CD8-positive, alpha-beta memory T cell (primary cell): ENCODE measurements at places on chromosomes 12 and 14. TPM values are rescaled to one million over a fixed set of nuclear protein-coding genes. Genes with fewer than 3 reads are reported as not detected.

GRCh38 chr14:50778721-50779483, 52.1 kb downstream of the NIN start:
- H3K27ac ChIP-seq, result no peak overlapping the region
- no peaks in the 10 kb centered on the region for H3K27me3 ChIP-seq
- no peak for DNase-seq
- H3K36me3 ChIP-seq, result peaks cover 10% of the 10 kb centered on the region
- no peak overlapping the region for H3K4me3 ChIP-seq

DNA sequence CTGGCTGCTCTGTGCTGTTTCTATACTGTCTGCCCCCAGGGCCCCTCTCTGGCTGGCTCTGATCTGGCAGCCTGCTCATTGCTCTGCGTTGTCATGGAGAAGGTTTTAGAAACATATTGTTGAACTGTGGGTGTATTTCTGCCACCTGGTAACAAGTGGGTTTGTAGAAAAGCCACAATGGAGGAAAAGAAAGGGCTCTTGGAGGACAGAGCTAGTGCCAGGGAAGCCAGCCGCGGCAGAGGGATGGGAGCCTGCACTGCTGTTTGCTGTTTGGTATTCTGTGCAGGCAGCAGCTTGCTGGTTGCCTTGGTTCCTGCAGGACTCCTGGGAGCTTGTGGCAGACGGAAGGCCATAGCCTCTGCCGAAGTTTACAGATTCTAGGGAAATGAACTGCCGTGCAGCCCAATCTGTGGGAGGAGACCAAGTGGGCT, 15.1 kb downstream of the CCDC177 start:
- no peaks in the 10 kb centered on the region for H3K36me3 ChIP-seq
- no peak overlapping the region for H3K4me3 ChIP-seq
- DNase-seq, result no peak
- H3K4me1 ChIP-seq, result no peaks in the 10 kb centered on the region
- H3K27me3 ChIP-seq, result peaks cover 4% of the 10 kb centered on the region
- H3K27ac ChIP-seq, result no peak overlapping the region

The NOVA1 gene
- not detected for total RNA-seq

DNA sequence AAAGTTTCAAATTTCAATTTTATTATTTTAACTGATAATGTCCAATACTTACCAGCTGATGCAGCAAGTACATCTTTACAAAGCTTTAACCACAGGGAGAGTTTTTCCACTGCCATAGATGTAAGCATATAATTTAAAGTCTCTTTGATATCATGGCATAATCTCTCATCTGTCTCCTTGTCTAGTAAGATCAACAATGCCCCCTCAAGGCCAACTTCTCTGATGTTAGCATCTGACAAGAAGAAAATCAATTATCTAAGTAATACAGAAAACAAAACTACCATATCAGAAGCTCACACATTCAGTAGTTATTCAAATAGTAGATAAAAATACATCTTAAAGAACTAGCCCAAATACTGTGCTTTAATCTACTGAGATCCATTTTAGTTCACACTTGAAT, 94.2 kb downstream of the HEATR5A start:
- no peaks in the 10 kb centered on the region for H3K27me3 ChIP-seq
- H3K27ac ChIP-seq, result no peak overlapping the region
- H3K36me3 ChIP-seq, result no peaks in the 10 kb centered on the region
- no peak overlapping the region for H3K4me3 ChIP-seq
- DNase-seq, result no peak

The C12orf60 gene
- 3.1 TPM for total RNA-seq

The LRCOL1 gene
- total RNA-seq, result not detected

- no peaks in the 10 kb centered on the region for H3K4me1 ChIP-seq
- DNase-seq, result no peak
- no peak overlapping the region for H3K4me3 ChIP-seq
Observed at GRCh38 chr12:19242581-19242980, 113.0 kb downstream of the PLEKHA5 start.

DNA sequence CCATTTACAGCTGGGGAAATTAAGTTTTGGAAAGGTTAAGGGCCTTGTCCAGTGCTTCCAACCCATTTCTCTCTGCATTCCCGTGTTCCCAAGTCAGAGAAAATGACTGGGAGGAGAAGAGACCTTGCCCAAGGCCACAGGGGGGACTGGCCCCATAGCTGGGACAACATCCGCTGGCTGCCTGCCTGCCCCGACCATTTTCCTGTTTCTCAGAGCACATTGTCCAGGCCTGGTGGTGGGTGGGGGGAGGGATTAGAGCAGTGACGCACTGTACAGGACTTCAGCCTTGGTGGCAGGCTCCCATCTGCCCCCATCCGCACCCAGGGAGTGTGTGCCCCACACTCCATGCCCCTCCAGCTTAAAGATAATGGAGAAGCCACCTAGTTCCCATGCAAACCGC, 27.7 kb downstream of the DIO3 start:
- no peak overlapping the region for H3K27ac ChIP-seq
- H3K4me3 ChIP-seq, result no peak overlapping the region
- no peak for DNase-seq

The GALNT4 gene
- 6.5 TPM for total RNA-seq

The NPFF gene
- total RNA-seq, result not detected

- H3K4me1 ChIP-seq, result no peaks in the 10 kb centered on the region
- H3K36me3 ChIP-seq, result no peaks in the 10 kb centered on the region
- no peak for DNase-seq
- no peak overlapping the region for H3K27ac ChIP-seq
- H3K4me3 ChIP-seq, result no peak overlapping the region
Observed at GRCh38 chr12:129701631-129702101, 202.2 kb downstream of the TMEM132D start.

DNA sequence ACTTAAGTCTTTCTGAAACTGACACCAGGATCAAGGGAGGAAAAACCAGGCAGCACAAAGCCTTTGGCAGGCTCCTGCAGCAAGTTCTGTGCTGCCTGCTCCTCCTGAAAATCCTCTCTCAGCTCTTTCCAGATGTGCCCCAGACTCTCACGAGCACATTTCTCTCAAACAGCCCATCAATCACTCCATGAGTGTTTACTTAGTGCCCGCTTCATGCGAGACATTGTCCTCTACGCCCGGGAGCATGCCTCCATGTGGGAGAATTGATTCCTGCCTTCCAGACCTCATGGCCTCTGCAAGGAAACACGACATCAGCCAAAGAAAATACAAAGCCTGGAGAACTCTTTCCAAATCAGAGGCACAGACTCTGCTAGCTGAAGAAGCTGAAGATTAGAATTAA, 46.5 kb upstream of the TSPAN11 start:
- H3K4me1 ChIP-seq, result no peaks in the 10 kb centered on the region
- H3K4me3 ChIP-seq, result no peak overlapping the region
- H3K27ac ChIP-seq, result no peak overlapping the region
- H3K27me3 ChIP-seq, result no peaks in the 10 kb centered on the region
- DNase-seq, result no peak
- no peaks in the 10 kb centered on the region for H3K36me3 ChIP-seq

The EIF2S3B gene
- 2.2 TPM for total RNA-seq

GRCh38 chr12:130556486-130557055, 159.5 kb downstream of the RIMBP2 start:
- no peaks in the 10 kb centered on the region for H3K27me3 ChIP-seq
- no peaks in the 10 kb centered on the region for H3K36me3 ChIP-seq

The CLEC14A gene
- not detected for total RNA-seq

DNA sequence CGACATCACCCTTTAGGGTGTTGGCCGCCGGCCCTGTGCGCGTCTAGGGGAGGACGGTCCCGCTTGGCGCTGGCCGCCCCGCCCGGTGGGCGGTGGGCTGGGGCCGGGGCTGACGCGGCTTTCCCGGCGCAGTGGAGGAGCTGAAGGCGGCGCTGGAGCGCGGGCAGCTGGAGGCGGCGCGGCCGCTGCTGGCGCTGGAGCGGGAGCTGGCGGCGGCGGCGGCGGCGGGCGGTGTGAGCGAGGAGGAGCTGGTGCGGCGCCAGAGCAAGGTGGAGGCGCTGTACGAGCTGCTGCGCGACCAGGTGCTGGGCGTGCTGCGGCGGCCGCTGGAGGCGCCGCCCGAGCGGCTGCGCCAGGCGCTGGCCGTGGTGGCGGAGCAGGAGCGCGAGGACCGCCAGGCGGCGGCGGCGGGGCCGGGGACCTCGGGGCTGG, 3.6 kb downstream of the TNFAIP2 start:
- H3K36me3 ChIP-seq, result no peaks in the 10 kb centered on the region
- peaks cover 4% of the 10 kb centered on the region for H3K27me3 ChIP-seq
- no peak for DNase-seq

The ACSM4 gene
- total RNA-seq, result not detected

The CHGA gene
- not detected for total RNA-seq

The RPGRIP1 gene
- total RNA-seq, result not detected

GRCh38 chr12:12909995-12910420, 18.6 kb downstream of the GPRC5A start:
- H3K36me3 ChIP-seq, result no peaks in the 10 kb centered on the region
- peaks cover 19% of the 10 kb centered on the region for H3K4me1 ChIP-seq
- DNase-seq, result no peak
- no peak overlapping the region for H3K27ac ChIP-seq
- H3K27me3 ChIP-seq, result no peaks in the 10 kb centered on the region

DNA sequence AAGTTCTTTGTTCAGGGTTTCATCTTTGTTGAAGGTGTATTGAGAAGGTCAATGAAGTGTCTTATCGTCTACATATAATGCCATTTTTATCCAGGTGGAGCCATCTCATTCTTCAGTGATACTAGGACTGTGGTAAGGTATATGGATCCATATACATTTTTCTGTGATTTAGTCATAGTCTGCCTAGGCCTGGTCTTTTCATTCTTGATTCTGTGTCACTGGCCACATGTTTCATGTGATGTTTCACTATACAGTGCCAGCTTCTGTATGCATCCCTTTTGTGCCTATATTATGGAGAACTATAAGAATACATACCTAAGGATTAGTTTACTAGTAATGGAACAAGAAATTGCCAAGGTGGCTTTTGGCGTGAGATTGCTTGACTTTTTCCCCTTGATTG, 40.5 kb downstream of the VEZT start:
- H3K27ac ChIP-seq, result no peak overlapping the region
- no peak overlapping the region for H3K4me3 ChIP-seq
- DNase-seq, result no peak
- no peaks in the 10 kb centered on the region for H3K27me3 ChIP-seq

The BLOC1S1 gene
- total RNA-seq, result 110 TPM

DNA sequence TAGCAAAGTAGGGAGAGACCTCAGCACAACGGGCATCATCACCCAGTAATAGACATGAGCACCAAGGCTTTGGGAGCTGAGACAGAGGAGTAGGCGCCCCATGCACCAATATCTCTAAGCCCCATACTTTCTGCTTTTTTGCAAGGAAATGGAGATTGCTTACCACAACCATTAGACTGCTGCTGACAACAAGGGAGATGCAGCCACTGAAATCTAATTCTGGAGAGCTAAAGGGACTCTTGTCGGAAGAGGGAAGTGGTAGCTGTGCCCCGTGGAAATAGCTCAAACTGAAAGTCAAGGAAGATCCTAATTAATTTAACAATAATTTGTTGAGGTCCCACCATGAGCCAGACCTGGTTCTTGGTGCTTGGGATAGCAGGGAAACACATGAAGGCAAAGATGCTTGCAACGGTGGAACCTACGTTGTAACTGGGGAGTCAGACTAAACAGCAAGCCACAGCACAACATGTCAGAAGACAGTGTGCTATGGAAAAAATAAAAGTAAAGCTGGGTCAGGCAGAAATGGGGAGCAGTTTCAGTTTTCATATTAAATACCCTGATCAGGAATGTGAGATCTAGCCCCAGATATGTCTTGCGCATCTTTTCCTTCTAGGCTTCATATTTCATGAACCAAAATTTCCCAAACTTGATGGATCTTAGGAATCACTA, 1131.0 kb downstream of the BCL11B start:
- DNase-seq, result no peak
- no peaks in the 10 kb centered on the region for H3K36me3 ChIP-seq
- H3K4me1 ChIP-seq, result peaks cover 83% of the 10 kb centered on the region
- peak overlapping the region; percentile 47 for H3K4me3 ChIP-seq

The SCN8A gene
- total RNA-seq, result 0.66 TPM

The SRGAP1 gene
- total RNA-seq, result 0.64 TPM

DNA sequence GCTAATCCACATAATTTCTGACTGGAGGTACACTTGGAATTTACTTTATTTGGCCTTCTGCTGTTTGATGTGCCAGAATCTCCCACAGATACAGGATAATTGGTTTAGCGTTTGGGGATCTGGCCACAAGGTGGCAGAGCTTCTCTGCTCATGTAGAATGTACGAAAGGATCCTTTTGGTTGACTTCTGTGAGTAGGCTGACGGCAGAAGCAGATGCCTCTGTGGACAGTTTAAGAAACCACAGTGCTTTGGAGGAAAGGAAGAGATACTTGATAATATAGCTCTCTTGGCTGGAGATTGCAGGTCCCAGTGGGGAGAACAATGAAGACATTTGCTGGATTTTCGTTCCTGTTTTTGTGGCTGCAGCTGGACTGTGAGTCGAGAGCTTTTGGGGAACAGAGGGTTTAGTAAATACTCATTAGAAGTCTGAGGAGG, 75.3 kb upstream of the OR4E1 start:
- no peaks in the 10 kb centered on the region for H3K4me1 ChIP-seq
- peak; percentile 64 for DNase-seq
- H3K36me3 ChIP-seq, result no peaks in the 10 kb centered on the region
- peak overlapping the region; percentile 31 for H3K4me3 ChIP-seq
- H3K27ac ChIP-seq, result no peak overlapping the region

The KRT72 gene
- not detected for total RNA-seq

- no peaks in the 10 kb centered on the region for H3K4me1 ChIP-seq
- no peak overlapping the region for H3K4me3 ChIP-seq
- no peaks in the 10 kb centered on the region for H3K36me3 ChIP-seq
- H3K27ac ChIP-seq, result no peak overlapping the region
Observed at GRCh38 chr14:41299924-41300323, 306.8 kb upstream of the LRFN5 start.

DNA sequence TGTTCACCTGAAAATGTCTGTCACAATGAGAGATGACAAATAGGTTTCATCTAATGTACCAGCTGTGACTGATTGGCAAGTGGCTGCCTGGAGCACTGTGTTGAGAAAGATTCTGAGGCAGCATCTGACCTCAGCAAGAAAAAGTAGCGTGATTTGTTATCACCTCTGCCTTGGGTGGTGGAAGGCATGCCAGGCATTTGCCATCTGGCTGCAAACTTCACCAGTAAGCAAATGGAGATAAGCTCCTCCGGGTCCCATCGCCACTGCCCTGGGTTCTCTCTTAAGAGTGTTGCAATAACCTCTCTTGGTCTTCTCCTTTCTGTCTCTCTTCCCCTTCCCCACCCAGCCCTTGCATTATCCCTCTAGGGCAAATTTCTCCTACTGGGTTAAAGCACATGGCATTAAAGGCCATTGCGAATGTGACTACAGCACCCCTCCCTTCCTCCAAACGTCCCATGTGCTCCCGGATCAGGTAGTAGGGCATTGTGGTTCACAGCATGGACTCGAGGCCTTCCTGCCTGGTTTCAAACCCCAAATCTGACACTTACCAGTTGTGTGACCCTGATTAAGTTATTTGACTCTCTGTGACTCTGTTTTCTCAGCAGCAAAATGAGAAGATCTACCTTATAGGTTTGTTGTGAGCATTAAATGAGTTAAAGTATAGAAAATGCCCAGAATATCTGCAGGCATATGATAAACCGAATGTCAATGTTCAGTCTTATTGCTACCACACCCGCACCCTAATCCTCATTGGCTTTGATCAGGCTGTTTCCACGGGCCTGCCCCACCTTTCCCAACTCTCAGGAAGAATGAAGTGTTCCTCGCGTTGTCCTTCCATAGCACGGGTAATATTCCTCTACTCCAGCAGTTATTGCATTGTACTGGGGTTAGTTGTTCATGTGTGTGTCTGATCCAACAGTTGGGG, 8.2 kb upstream of the LGALS3 start:
- H3K27ac ChIP-seq, result no peak overlapping the region
- H3K4me1 ChIP-seq, result peaks cover 9% of the 10 kb centered on the region
- H3K36me3 ChIP-seq, result no peaks in the 10 kb centered on the region
- no peak overlapping the region for H3K4me3 ChIP-seq
- no peaks in the 10 kb centered on the region for H3K27me3 ChIP-seq

The HVCN1 gene
- total RNA-seq, result 18.5 TPM

The SAMD15 gene
- total RNA-seq, result 0.83 TPM

The C12orf42 gene
- total RNA-seq, result 1.2 TPM

- H3K36me3 ChIP-seq, result no peaks in the 10 kb centered on the region
- no peak overlapping the region for H3K4me3 ChIP-seq
- no peaks in the 10 kb centered on the region for H3K27me3 ChIP-seq
Observed at GRCh38 chr14:78997811-78998210, 827.6 kb downstream of the NRXN3 start.
